ENCODE measurements at places on chromosomes 2 and 18.

GRCh38 chr2:58098254-58099095 is 51.9 kb downstream of the VRK2 start:
- DNase-seq = no peak

DNA sequence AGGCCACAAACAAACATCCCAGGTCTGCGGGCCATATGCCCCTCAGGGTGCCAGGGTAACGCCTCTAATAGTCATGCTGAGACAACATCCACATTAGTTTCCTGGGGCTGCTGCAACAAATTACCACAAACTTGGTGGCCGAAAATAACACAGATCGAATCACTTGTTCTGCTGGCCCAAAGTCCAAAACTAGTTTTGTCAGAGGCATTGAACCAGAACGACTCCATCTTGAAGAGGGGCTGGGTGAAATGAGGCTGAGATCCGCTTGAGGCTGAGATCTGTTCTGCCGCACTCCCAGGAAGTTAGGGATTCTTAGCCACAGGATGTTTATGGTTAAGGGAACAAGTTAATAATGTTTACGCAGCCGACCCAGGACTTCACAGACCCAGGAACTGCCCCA is 66.7 kb downstream of the COPS8 start:
- DNase-seq = no peak

GRCh38 chr2:37563375-37564015 is 107.9 kb downstream of the CDC42EP3 start:
- no peak for DNase-seq

DNA sequence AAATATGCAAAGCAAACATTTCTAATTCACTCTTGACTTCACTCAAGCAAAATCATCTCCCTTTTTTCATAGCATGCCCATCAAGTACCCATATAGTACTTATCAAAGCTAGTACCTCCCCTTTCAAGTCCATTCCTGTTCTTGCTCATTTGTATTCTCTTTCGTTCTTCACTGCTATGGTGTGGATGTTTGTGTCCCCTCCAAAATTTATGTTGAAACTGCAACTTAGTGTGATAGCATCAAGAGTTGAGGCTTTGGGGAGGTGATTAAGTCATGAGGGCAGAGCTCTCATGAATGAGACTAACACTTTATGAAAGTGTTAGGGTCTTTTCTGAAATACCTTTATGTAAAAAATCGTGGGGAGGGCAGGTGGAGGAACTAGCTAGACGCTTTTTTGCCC is 52.9 kb downstream of the RNU4ATAC start:
- DNase-seq = no peak

DNA sequence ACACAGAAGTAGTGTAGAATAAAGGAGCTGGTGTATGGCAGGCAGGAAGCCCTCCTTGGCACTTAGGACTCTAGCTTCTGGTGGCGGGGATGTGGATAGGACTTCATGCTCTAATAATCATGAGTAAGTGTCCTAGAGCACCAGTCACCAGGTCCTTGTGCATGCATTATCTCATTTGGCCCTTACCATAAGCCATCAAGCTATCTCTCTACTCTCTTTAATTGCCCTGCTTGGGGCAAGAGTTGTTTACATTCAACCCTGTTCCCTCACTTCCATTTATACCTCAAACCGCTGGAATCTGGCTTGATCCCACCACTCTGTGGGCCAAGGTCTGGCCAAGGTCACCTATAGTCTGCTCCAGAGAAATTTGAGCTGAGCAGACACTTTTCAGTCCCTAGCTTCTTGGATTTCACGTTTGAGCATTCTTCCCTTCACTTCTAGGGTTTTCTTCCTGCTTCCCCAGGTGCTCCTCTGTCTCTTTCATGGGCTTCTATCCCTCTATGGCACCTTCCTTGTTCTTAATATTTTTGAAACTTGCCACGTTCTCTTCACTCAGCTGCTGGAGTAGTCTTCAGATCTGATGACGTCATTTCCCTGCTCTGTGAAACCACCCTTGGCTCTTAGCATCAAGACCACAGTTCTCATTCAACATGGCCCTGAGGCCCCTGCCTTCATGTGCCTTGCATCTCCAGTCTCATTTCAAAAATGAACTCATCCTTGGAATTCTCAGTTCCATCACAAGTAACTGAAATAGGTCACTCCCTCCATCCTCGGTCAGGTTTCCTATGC is 94.9 kb upstream of the GATA6 start:
- no peak for DNase-seq

GRCh38 chr2:120887320-120887697 is 151.6 kb downstream of the GLI2 start:
- no peak for DNase-seq

GRCh38 chr2:27078267-27079194 is at the start of gene EMILIN1:
Gene EMILIN1, plus strand, starts transcription at chr2:27078615. Its CDS starts 451 bp downstream, at chr2:27079066.
- no peak for DNase-seq

- DNase-seq = no peak
Measured at GRCh38 chr18:5197032-5197434, at the start of gene AKAIN1. Gene AKAIN1, minus strand, starts transcription at chr18:5197257. Its CDS starts 204 bp downstream, at chr18:5197053.

DNA sequence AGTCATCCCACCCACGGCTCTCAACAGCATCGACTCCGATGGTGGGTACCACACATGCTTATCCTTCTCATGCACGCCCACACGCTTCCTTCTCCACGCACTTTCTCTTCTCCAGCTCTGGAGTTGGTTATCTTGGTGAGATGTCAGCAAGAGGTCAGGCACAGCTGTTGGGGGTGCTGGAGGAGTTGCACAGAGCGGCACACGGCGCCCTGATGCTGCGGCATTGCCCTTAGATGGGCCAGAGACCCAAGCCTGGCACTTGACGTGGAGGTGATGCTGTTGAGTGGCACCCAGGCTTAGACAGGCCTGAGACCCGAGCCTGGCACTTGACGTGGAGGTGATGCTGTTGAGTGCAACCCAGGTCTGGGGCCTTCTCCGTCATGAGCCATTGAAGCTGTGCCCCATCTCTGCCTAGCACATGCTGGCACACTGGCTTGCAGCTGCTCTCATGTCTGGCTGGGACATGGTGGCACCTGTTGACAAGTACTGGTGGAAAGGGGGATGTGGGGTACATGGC is 83.2 kb downstream of the DGKD start:
- no peak for DNase-seq

DNA sequence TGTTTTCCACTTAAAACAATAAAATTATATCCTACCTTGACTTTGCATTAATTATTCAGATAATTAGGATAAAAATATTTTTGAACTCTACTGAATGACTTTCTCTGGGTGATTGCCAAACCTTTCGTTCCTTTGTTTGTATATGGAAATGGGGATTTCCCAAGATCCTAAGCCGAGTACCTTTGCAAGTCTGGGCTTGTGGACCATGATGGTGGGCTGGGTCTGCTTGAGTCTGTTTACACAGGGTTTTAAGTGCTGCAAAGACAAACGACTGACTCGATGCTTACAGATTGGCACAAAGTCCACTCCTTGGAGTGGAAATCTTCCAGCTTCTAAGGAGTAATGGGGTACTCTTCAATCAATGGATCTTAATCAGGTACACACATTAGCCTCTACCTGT is 659.5 kb downstream of the TSN start:
- no peak for DNase-seq

GRCh38 chr2:150978053-150978452 is 283.6 kb downstream of the RBM43 start:
- DNase-seq = no peak

DNA sequence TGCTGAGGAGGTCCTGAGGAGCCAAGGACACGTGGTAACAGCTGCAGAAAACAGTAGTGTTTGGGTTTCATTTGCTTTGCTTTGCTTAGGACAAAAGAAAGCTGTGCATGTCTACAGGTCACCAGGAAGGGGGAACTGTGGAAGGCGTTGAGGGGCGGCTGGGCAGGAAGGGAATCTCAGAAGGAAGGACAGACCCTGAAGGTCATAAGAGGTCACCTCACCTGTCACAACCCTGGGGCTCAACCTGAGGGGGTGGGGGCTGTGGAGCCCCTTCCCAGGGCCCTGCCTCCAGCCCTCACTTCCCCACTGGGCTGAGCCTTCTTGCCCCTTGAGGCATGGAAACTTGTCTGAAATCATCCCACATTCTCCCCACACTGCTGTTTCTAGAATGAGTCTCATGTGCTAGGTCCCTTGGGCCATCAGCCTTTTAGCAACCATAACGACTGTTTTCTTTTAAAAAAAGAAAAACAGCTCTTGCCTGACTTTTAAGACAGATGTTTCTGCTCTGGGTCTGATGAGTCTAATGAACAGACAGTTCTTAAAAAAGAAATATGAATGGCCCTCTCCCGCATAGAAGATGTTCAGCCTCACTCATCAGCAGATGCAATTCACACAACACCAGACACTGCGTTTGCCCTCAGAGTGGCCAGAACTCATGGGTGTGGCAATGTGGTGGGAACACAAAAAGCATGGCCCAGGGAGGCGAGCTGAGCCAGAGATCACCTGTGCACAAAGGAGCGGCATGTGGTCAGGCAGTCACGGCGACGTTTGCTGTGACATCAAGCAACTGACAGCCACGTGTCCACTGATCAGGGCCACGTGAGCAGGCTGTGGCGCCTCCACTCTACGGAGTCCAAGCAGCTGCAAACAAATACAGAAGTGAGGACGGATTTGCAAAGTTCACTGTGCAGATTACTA is 84.0 kb downstream of the SEPTIN10 start:
- DNase-seq = no peak

GRCh38 chr18:23113576-23113975 is 21.7 kb upstream of the CABLES1 start:
- no peak for DNase-seq

DNA sequence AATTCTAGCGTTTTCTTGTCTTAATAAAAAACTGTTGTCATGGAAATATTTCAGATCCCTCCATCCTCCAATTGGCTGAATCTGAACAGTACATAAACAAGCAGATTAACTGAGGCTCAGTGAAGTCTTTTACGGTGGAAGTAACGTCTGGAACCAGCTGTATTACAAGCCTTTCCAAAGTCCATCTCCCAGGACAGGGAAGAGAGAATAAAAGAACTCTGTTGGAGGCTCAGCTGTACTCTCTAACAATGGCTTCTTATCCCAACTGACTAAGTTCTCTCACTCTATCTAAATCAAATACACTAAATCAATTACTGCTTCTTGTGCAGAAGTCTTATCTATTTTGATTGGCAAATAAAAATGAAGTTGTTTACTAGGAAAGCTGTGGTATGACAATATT is 19.9 kb upstream of the NEDD4L start:
- no peak for DNase-seq

GRCh38 chr2:132593171-132593570 is 76.8 kb downstream of the LYPD1 start:
- no peak for DNase-seq

GRCh38 chr2:232162187-232162586 is 200.7 kb downstream of the DIS3L2 start:
- DNase-seq = no peak

DNA sequence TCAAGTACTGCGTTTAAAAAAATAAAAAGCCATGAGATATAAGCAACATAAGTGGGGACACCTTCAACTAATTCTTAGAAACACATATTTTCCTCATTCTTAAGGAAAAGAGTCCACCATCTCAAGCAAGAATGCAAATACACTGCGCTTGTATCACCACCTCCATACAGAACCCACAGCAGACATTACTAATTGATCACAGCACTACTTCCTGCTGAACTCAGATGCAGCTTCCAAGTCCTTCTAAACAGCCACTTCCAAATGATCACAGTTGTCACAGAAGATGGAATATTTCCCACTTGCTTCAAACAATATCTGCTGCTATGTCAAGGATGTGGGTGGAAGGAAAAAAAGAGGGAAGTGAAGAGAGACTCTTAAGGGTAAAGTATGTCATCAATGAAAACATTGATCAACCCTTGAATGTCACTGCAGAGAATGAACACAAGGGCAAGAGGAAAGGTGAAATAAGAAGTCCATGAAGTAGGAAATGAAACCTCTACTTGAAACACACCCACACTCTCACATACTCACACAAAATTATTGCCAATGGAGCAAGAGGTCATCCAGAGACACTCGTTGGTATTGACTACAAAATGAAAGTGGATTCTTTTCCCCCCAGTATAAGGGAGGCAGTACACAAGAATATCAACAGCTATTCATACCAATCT is 22.1 kb downstream of the TGFA start:
- DNase-seq = no peak

DNA sequence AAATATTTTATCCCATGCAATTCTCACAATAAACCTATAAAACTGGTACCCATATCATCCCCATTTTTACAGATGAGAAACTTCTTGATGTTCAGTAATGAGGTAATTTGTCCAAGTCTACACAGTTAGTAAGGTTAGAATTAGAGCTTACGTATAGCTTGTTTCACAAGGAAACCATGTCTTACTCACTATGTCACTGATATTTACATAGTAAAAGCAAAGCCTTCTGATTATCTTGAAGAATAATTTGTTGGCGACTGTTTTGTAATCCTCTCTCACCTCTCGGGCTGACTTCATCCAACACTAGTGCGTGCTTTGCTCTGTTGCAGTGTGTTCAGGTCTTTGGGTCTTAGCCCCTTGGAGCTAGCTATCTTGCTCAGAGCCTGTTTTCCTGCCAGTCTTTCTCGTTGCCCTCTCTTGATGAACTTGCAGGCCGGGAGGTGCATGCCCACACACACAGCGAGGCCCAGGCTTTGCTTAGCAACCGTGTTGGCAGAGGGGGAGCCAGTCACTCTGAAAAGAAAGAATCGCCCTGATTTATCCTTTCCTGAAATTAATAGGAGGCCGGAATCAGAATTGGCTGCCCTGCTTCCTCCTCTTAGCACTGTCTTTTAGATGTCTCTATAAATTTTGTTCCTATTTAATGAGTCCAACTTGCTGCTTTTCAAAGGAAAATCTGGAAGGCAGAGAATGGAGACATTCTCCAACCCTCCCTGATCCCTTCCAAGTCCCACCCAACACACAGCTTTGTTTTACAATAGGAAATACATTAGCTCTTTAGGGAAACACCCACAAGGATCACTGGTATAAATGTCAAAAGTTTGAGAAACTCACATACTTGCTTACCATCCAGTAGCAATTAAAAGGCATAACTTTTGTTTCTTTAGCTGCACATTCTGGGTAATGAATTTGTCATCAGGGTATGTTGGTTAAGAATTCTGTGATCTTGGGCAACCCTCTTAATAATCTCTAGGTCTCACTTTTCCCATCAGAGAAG is 97.6 kb upstream of the SEC11C start:
- no peak for DNase-seq

DNA sequence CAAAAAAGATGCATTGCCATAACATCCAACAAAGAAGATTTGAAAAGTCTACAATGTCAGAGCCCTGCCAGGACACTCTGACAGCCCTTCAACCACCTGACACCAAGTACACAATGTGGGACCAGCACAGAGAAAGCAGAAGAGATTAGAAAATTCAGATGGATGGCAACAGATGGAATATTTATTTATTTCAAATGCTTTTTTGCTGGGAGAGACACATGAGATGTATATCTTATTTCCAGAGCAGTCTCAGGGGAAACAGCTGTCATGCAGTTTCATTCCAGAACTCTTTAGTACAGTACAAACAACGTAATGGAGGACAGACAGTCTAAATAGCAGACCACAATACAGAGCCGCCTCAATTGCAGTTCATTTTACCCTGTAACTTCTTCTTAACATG is 110.1 kb downstream of the MAIP1 start:
- DNase-seq = no peak

DNA sequence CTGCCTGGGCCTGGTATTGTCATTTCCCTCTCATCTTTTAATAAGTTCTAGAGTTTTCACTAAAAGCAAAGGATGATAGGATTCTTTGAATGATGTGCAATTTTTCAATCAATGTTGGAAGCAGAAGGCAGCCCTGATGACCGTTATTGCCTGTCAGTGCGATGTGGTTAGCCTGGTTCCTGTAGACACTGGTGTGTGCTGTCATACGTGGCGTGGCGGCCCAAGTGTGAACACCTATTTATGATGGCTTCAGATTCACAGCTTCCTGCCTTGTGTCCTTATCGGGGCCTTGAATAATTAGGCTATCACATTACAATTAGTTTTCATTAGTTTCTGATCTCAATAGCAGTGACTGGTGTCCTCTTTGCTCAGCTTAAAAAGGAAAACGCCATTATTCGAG is 218.5 kb downstream of the TPGS2 start:
- no peak for DNase-seq
